Cortex of kidney (tissue), 1 donor: ENCODE measurements at places on chromosomes 2 and 18.

- DNase-seq: no peak
Measured at GRCh38 chr2:3408781-3409180, 29.3 kb downstream of the TRAPPC12 start.

DNA sequence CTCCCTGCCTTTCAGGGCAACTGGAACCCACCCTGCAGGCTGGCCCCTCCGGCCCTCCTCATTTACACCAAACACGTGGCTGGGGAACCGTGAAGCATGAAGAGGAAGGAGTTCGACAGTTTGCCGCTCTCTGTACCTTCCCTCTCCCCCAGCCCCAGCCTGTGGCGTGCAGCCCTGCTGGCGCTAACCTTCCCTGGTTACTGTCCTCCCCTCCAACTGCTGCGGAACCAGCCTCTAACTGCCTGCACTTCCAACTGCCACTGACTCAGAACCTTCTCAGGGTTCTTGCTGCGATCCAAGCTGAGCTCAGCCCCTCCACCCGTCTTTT, 19.2 kb upstream of the GNAL start:
- no peak for DNase-seq

DNA sequence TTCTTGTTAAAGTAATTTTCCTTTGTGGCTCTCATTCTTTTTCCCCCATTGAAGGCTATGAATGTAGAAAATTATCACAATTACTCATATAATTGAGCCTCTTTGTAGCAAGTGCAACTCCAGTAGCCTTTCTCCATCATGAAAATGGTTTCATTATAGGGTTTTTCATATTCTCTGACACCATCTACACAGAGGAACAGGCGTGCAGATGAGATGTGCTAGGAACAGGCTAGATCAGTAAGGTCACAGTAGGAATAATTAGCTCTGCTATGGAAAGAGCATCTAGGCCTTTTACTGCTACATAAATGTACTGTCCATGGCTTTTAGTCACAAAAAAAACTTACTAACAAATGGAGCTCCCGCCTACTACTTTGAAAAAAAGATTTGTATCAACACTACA, 12.6 kb upstream of the DLX1 start:
- DNase-seq: no peak

DNA sequence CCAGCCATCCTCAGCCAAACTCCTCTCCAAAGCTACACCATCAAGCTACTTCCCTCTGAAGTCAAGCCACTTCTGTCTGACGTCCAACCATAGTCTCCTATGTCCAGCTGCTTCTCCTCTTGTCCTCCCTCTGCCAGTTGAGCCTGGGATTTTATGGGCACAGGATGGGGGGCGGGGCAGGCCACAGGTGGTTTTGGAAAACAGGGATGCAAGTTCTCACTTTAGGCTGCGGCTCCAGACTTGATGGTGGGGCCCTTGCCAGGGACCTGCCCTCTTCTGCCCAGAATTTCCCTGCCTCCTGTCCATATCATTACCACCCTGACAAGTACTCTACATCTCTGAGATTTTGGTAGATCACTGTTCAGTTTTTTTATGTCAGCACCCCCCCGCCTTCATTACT, 41.6 kb downstream of the TEX51 start:
- DNase-seq: no peak

DNA sequence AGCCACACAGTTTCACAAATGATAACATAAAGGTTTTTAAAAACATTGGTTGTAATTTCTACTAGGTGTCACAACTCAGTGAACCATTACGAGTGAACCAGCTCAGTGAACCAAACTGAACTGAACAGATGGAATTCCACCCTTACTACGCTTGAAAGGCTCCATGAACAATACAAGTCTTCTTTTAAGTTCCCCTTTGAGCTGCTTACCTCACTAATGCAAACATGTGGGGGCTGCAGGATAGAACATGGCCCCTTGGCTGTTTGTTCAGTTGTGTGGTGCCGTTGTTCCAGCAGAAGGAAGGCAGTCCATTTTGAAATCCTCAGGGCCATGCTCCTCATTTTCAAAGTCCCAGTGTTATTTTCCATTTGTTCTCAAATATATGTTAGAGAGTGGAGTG, 30.7 kb upstream of the KLHL14 start:
- DNase-seq: no peak

GRCh38 chr2:101930019-101930418, 61.7 kb upstream of the IL1R2 start:
- DNase-seq: no peak

GRCh38 chr2:150296770-150297546, 190.5 kb downstream of the RND3 start:
- no peak for DNase-seq

GRCh38 chr2:96095116-96095636, 21.2 kb downstream of the ADRA2B start:
- no peak for DNase-seq

GRCh38 chr2:32862269-32863055, 84.3 kb upstream of the LTBP1 start:
- no peak for DNase-seq

- no peak for DNase-seq
Measured at GRCh38 chr2:38474021-38474456, 97.0 kb upstream of the ATL2 start.

- no peak for DNase-seq
Measured at GRCh38 chr2:226715347-226715990, 84.2 kb downstream of the IRS1 start.

GRCh38 chr2:73907840-73908452, 15.1 kb downstream of the ACTG2 start:
- DNase-seq: no peak

- no peak for DNase-seq
Measured at GRCh38 chr2:159243529-159243928, 43.0 kb downstream of the WDSUB1 start.

DNA sequence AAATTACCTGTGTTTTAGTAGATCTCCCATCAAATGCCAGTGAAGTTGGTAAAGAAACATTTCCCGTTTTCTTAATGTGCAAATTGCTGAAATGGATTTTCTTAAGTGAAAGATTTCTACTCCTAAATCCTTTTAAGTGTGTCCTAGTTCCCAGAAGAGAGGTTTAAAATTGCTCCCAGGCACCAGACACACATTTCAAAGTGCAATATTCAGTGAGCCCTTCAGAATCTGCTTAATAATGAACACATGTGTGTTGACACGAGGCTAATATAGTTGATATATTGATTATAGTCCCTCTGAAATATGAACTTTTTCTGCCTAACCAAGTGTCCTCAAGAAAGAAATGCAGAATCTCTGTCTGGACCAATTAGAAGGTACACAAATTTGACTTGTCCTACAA, 861.7 kb upstream of the CNTNAP5 start:
- no peak for DNase-seq

GRCh38 chr2:22798386-22798785, 586.6 kb upstream of the KLHL29 start:
- DNase-seq: no peak

- DNase-seq: no peak
Measured at GRCh38 chr2:74063486-74063885, 78.8 kb downstream of the TET3 start.

GRCh38 chr2:98181346-98181745, 94.4 kb downstream of the VWA3B start:
- no peak for DNase-seq

DNA sequence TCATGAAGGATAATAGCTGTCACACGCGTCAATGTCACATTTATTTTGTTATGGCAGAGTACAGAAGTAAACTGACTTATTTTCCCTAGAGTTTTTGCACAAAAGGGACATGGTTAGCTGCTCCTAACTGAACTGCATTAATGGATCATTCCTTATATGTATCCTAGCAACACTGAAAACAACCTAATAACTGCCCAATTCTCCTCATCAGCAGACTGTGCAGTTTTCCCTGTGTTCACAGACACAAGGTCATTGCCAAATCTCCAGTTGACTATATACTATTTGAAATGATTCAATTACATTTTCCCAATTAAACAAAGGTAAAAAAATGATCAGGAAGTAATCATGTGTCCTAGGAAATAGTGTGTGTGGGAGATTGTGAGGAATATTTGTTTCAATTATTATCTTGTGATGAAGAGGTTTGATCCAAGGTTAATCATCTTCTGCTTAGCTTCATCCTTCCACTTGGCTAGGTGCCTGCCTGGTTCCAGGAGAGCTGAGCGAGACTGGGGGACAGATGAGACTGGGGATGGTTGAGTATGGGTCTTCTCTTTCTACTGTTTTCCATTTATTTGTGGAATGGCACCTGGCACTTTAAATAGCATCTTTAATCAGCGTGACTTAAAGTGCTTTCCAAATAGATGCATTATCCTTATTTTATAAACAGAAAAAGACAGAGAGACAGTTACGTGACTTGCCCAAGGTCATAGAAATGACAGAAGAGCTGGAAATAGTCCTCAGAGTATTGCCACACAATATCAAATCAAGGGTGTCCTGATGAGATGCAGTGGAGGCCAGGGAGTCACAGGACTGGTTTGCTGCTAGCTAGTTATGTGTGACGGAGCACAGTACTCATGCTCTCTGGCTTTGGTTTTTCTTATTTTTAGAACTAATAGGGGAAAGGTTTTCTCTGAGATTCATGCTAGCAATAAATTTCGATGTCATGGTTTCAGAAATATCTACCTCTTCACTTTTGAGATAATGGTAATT, 335.6 kb downstream of the PIK3C3 start:
- DNase-seq: no peak

- no peak for DNase-seq
Measured at GRCh38 chr2:186641132-186641806, 51.4 kb downstream of the ITGAV start.

- DNase-seq: no peak
Measured at GRCh38 chr2:132979339-132980093, 309.5 kb upstream of the LYPD1 start.

DNA sequence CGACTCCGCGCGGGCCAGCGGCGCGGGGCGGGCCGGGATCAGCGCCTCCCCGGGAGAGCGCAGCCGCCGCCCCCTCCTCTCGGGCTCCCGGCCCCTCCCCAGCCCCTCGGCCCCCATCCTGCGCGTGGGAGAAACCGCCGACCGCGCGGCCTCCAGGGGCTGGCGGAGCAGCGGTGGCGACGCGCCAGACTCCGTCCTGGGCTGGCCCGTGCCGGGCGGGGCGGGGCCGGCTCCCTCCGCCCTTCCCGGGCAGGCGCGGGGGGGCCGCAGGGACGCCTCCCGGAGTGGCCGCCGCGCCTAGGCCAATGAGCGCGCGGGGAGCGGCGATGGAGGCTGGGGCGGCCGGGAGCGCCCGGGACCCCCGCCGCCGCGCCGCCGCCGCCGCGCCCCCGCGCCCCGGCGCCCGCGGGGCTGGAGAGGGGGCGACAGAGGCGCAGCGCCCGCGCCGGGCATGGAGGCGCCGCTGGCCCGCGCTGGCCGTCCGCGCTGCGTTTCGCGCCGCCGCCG, 49.1 kb downstream of the KCNIP3 start:
- no peak for DNase-seq

GRCh38 chr2:241489088-241489487, 19.3 kb downstream of the STK25 start:
- no peak for DNase-seq

DNA sequence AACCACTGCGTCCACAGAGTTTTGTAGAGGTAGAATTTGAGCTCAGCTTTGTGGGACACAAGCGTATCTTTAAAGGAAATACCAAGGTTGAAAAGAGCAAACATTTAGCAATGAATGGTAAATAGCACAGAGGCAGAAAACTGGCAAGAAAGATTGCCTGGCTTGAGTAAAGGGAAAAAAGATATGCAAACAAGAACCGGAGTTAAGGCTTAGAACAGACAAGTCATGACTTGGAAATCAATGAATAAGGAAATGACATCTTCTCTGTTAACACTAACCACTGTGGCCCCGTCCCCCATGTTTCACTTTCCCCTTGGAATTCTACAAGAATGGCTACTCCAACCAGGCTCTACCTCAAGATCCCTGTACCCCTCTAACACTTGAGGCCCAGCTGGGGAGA, 3.8 kb downstream of the STAM2 start:
- DNase-seq: no peak

DNA sequence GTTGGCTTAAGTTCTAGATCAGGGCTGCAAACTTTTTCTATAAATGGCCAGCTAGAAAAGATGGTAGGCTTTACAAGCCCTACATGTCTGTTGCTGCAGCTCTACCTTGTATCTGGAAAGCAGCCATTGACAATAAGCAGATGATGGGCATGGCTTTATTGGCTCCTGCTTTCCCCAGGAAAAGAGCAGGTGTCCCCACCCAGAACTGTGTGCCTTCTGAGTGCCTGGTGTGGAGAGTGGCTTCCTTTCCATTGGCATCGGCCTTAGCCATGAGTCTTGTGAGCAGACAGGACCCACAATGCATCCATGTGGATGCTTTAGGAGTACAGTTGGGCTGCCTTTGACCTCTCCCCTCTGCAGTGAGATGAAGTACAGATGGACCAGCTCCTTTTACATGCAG, 120.2 kb downstream of the CD8B2 start:
- DNase-seq: no peak

- no peak for DNase-seq
Measured at GRCh38 chr2:120779781-120780283, 44.2 kb downstream of the GLI2 start.

GRCh38 chr2:24820175-24820513, 26.9 kb downstream of the CENPO start:
- DNase-seq: no peak

DNA sequence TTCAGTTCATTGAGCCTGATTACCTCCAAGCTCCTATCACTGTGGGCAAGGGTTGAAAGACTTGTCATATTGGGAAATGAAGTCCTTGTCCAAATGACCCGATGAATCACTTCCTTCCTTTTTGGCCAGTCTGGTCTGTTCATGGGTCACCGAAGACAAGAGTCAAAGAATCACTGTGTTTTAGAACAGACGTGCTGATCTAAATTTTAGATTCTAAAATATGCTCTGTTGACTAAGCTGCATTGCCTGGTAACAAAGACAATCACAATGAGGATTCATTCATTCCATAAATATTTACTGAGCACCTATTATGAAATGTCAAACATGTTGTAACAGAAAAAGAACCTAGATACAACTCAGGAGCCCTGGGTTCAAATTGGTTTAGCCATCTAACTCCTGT, 99.4 kb upstream of the RND3 start:
- DNase-seq: no peak

DNA sequence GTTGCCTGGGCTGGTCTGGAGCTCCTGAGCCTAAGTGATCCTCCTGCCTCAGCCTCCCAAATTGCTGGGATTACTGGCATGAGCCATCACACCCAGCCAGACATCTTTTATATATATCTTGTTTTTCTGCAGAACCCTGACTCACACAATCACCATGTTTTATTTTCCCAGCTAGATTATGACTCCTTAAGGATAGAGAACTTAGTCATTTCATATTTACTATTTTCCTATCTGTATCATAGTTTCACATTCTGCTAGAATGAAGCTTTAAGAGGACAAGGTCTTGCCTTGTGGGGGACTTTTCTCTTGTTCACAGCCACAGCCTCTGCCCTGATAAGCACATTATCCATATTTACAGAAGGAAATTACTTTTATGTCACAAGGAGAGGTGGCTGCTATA, 73.9 kb downstream of the LBH start:
- DNase-seq: no peak

- DNase-seq: no peak
Measured at GRCh38 chr2:182057002-182057401, 71.3 kb downstream of the PPP1R1C start.

GRCh38 chr18:21481739-21482138, 118.8 kb downstream of the ESCO1 start:
- DNase-seq: no peak

- DNase-seq: no peak
Measured at GRCh38 chr2:64848363-64848762, 140.8 kb upstream of the SLC1A4 start.

GRCh38 chr2:100234141-100234540, 88.2 kb downstream of the LONRF2 start:
- no peak for DNase-seq

GRCh38 chr2:98730707-98731040, 258 bp downstream of the MGAT4A start:
- DNase-seq: no peak
